Liver (tissue), 10 donors: ENCODE measurements at places on chromosomes 5 and 9.

DNA sequence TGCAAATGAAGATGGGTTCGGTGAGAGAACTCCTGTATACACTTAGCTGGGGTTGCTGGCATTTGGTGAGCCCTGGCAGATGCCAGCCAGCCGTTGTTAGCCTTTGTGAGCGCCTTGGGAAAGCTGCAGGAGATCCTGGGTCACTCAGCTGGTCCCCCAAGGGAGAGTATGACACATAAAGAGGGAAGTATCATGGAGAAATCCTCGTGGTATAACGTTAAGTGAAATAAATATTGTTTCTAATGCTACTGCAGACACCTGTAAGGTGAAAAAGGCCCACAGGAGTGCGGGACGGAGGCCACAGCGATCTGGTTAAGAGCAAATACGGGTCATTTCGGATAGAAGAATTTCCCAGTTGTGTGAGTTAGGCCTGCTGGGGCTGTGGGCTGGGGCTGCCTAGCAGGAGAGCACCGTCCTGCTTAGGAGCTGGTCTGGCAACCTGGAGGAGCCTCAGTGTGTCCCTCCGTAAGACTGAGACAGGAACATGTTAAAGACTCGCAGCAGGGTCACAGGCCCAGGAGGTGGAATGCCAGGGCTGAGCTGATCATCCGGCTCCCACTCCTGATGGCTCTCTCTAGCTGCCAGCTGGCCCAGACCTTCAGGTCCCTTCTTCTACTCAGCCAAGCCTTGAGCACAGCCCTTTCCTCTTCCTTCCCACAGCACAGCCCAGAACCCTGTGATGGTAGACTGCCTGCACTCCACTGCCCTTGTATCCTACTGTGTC is 4.9 kb downstream of the NKX2-5 start:
- DNase-seq, result no peak

DNA sequence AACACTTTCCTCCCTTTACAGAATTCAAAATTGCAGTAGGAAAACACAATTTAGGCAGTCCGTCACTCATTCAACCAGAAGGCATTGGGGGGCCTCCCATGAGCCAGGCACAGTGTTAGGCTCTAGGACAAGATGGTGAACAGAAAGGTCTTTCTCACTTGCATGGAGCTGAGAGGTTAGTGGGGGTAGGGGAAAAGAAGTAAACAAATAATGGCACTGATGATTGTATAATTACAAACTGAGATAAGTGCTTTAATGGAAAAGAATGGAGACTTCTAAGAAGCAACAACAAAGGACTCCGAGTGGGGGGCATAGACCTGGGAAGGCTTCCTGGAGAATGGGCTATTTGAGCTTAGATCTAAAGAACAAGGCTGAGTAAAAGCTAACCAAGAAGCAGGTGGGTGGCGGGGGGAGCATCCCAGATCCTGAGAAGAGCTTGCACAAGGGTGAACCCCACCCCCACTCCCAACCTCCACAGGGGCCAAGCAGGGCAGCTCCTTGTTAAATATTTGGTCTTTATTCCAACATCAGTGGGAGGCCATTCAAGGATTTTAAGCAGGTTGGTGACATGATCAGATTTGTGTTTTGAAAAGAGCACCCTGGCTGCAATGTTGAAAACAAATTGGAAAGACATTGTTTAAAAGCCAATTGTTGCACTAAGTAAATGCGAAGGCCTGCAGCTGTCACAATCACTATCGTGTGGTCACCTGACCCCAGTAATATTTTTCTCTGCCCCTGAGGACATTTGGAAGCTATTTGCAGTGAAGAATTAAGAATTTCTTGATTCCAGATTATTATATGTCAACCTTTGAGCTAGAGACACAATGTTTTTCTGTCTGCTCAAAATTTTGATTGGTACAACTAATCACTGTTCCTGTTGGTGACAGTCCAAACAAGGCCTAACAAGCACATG is 73.9 kb upstream of the EFNA5 start:
- DNase-seq, result no peak

DNA sequence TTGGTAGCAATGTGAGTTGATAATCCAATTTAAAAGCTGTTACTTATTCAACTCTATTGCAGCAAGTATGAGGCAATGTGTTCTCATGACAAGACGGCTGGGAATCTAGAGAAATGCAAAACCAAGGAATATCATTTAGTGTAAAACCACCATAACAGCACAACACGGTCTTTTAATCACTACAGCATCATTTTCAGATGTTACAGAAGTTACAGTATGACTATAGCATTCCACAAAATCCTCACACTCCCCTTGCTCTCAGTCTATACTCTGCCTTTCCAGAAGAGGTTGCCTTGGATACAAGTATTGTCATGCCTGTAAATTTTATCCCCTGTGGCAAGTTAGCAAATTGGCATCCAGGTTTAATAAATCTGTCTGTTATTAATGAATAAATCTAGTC is 28.6 kb upstream of the TAS2R1 start:
- no peak for DNase-seq

DNA sequence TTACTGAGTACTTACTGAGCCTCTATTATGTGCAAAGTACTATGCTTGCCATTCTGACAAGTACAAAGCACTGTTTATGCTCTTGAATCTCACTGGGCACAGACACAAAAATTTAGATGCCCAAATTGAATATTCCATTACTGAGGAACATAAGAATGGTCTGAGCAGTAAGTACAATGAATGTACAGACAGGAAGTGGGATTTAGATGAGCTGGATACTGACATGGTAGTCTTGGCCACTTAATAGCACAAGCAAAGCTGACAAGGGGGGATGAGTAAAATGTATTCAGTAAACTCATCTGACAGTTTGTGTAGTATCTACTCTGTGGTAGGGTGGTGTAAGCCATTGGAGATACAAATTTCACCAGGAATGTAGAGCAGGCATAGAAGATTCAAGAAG is 132.4 kb downstream of the EFNA5 start:
- no peak for DNase-seq
